Putamen (tissue), 1 donor: ENCODE measurements at places on chromosomes 5 and 9.

DNA sequence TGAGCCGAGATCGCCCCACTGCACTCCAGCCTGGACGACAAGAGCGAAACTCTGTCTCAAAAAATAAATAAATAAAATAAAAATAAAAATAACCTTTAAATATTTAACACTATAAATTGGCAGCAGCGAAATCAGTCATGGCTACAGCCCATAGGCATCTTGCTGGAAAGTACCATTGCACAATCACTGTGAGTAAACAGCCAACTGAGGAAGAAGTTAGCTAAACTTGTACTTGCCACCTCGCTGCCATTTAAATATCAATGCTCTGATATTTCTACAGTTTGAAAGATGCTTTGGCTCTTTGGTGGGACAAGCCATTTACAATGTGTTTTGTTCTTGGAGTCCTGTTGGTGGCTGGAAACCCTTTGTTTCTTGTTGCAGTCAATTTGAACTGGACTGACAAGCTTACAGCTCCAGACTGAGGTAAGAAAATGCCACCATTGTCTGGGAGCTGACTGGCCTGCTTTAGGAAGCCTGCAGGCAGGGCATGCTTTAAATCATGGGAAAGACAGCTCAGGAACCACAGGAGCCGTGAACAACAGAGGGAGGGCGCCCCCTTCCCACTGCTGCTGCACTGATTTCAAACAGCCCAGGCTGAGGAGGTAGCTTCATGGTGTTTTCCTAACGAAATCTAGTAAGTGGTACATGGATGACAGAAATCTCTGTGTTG lies 322.8 kb upstream of the RFX3 start:
- DNase-seq, result no peak

DNA sequence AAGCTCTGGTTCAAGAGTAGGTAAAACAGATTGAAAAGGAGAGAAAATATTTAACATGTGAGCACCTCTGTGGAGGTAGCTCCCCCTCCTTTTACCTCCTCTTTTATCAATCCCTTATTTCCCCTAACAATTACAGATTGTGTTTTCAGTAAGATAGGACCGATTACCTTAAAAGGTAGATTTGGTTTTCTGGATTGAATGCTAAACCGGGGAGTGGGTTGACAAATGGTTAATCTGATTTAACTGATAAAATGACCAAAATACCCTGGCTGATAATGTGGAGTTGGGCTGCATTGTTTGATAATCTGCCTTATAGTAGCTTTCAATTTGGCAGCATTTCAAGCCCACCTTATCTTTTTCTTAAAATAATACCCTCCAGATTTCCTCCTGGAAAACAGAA lies 83.9 kb downstream of the EGFLAM start:
- no peak for DNase-seq

DNA sequence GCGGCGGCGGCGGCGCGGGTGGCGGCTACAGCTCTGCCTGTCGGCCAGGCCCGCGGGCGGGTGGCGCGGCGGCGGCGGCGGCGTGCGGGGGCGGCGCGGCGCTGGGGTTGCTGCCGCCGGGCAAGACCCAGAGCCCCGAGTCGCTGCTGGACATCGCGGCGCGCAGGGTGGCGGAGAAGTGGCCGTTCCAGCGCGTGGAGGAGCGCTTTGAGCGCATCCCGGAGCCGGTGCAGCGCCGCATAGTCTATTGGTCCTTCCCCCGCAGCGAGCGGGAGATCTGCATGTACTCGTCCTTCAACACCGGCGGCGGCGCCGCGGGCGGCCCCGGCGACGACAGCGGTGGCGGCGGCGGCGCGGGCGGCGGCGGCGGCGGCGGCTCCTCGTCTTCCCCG lies 296 bp downstream of the ZSWIM6 start:
- DNase-seq, result no peak

GRCh38 chr5:74441616-74442015 lies 198.9 kb downstream of the ENC1 start:
- DNase-seq, result no peak

DNA sequence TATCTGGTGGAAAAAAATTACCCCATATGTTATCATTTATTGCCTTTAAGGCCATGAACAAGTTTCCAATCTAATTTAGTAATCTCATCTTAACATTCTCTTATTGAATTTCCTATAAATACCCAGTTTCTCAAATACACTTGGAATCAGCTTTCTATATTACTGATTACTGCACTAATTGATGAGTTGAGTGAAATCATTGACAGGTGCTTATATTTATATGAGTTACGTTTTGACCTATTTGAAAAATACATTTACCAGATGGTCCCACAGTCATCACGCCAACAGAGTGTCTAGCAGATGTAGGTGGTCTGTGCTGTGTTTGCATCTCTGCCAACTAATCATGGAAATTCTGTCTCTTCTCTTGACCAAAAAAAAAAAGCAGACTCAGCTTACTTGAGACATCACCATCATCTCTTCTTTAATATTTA lies 307.3 kb upstream of the NREP start:
- no peak for DNase-seq

DNA sequence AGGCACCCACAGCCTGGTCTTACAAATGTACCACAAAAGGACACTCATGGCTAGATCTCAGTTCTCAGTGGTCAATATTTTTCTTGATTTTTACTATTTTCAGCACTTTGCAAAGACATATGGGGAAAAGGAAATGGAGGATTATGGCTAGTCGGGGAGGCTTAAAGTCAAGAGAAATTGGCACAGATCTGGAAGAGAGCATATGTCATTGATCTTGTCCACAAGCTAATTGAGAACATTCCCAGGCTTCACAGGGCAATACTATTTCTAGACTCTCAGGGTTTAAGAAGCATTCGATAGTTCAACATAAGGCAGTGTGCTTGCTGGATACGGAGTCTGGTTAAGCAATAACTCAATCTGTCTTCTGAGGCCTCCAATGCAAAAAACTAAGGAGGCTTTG lies 285.8 kb downstream of the ZNF608 start:
- no peak for DNase-seq

DNA sequence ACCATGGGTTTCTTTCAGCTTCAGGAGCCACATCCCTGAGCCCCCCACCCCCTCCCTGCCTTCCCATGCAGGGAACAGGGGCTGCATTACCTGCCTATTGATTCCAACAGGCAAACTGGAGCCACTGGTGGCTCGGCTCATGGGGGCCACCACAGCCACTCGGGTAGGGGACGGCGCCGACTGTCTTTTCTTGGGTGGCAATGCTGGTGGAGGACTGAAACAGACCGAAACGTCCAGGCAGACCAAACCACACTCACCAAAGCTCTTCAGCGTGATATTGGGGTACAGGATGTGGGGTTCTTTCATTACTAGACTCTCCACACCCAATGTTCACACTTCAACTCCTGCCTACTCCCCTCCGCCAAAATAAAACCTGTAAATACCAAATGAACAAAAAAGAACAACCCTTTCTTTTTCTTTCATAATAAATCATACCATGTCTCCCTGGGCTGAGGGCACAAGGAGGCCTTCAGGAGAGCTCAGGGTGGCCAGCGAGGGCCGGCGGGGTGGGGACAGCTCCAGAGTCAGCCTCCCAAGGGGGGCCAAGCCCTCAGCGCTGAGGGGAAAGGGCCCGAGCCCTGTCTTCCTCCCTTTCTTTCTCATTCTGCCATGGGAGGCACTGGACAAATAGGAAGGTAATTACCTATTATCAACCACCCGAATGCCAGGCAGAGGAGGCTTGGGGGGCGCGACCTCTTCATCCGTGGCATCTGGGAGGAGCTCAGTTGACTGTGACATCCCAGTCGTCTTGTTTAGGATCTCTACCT lies 83.3 kb downstream of the PRRT1B start:
- DNase-seq, result no peak

DNA sequence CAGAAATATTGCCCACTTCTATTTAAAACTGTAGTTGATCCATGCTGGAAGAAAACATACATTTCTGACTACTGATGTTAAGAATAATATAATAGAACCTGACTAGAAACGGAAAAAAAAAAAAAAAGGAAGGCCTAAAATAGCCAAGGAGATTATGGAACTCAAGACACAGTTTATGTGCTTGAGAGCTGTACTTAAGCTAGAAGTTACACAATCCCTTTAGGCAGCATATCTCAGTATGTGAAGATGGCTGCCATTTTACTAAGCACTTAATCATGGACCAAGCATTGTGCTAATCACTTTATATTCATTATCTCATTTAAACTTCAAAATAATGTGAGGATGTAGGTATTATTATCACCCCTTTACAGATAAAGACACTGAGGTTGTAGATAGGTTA lies 73.0 kb upstream of the NR4A3 start:
- DNase-seq, result no peak

DNA sequence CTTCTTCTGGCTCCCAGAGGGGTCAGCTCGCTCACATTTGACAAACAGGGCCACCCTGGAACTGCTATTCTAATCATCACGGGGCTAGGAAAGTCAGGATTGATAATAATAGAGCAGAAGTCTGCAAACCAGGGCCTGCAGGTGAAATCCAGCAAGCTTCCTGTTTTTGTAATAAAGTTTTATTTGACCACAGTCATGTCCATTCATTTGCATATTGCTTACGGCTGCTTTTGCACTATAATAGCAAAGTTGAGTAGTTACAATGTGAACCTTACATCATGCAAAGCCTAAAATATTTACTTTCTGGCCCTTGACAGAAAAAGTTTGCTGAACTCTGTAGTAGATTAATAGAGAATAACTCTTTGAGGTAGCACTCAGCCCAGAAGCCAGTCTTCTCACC lies 63.2 kb upstream of the CTXN3 start:
- DNase-seq, result no peak

DNA sequence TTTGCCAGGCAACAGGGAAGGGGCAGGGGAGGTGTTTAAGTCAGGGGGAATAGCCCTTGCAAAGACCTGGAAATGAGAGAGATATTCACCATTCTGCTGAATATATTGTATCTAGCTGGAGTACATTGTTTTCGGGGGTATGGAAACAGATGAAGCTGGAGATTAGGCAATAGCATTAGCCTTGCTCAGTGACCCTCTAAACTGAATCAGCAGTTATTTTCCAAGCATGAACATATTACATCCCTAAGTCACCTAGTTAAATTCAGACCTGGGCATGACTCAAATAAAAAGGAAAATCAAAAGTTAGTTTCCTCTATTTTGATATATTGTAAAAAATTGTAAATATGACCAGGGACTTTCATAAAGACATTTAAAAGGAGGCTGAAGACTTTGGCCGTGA lies 544.6 kb upstream of the TRPC7 start:
- no peak for DNase-seq

DNA sequence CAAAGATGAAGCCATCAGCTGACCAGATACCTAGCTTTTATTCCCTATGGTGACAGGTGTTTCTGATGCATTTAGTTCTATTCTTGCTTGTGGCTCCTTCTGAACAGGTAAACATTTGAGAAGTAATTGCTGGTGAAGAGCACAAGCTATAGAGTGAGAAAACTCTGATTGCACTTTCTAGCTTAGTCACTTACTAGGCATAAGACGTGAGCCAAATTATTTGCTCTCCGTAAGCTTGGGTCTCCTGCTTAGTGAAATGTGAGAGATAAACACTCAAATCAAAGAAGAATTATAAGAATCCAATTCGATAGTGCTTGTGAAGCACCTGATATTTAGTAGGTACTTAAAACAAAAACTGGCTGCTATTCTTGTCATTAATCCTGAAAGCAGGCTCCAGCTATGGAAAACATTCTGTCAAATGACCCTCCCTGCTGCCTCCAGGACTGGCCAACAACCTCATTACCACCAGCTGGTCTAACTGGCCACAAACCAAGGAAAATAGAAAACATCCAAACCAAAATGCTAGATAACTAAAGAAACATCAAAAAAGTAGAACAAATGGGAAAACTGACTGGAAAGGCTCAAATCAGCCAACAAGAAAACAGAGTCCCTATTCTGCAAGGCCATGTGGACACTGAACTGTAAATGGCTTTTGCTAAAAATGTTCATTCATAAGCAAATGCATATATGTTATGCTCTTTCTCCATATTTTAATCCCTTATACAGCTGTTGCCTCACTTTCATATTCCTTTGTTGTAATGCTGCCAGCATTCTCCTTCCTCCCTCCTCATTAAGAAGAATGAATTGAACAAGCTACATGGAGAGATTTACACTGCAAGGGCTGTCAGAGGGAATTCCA lies 616.1 kb downstream of the DTWD2 start:
- no peak for DNase-seq

DNA sequence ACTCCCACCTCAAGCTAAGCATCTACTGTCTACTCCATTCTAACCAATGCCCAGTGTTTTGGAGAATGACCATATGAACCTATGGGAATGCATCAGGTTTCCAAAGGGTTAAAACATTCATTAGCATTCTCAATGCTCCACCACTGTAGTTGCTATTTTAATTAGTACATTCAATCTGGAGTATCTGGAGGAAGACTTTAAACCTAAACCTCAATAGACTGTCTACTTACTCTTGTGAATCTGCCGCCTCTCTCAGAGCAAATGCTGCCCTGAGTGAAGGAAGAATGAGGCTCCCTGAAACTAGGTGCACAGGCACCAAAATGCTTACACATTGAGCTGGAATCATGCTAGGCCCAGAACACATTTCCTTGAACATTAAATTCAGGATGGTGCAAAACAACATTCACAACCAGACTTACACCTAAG lies 2.0 kb downstream of the ENC1 start:
- no peak for DNase-seq

- DNase-seq, result no peak
These were observed 225.9 kb upstream of the PCSK5 start for GRCh38 chr9:75664597-75664996.

DNA sequence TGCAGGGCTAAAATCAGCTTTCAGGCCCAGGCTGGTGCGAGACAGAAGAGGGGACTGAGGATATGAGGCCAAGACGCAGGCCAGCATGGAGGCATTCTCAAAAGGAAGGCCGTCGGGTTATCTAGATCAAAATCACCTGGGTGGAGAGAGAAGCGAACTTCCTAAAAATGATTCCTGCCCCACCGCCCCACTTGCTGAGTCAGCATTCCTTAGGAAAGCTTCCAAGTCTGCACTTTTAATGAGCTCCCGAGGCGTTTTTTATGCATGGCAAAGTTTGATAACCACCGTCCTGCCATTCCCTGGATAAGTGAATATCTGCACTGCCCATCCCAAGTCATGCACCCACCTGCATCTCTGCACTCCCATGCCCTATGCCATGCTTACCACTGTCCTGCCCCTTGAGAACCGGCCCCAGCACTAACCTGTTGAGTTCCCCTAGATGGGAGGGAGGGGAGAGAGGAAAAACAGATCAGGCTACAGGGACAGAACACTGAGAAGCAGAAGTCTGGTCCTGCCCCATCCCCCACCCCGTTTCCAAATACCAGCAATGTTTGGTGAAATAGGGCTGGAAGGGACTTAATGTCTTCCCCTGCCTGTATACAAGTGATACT lies 1.6 kb upstream of the SPOCK1 start:
- DNase-seq, result no peak

DNA sequence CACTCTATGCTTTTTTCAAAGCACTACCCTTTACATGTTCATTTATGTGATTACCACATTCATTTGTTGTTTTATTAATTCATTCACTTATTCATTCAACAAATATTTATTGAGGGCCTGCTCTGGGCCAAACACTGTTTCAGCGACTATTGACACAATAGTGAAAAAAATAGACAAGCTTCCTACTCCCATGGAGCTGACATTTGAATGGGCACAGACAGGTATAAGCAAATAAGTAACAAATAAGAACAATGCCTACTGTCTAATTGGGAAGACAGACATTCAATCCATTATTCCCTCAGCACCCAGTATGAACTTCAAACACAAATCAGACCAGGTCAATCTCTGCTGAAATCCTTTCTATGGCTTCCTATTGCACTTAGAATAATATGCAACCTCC lies 156.9 kb upstream of the NR3C1 start:
- DNase-seq, result no peak
